Left ventricle myocardium inferior (tissue), 1 donor: ENCODE measurements at places on chromosomes 5 and 9.

DNA sequence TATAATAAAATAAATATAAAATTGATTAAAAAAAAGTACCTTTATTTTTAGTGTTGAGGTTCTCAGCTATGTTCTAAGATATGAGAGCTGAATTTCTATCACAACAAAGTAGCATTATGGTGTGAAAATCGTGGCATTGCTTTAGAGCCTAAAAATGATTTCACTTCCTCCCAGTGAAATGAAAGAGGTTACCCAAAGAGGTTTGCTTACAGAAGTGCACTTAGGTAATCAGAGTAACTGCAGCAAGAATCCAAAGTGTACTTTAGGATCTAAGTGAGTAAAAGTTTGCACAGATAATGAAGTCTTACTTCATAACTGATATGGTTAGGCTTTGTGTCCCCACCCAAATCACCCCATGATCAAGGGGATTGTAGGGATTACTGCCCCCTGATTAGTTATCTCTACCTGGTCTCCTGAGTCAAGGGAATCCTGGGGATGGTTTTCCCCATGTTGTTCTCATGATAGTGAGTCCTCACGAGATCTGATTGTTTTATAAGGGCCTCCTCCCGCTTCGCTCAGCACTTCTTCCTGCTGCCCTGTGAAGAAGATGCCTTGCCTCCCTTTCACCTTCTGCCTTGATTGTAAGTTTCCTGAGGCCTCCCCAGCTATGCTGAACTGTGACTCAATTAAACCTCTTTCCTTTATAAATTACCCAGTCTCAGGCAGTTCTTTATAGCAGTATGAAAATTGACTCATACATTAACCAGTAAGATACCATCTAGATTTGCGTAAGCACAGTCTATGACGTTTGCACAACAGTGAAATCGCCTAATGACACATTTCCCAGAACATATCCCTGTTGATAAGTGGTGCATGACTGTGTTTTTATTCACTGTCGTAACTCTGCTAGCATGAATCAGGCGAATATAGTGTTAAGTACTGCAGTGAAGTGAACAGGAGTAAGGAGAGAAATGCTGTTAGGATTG lies 40.3 kb upstream of the LRRC70 start:
- no peak for DNase-seq

GRCh38 chr5:3325972-3326840 lies 269.4 kb upstream of the IRX1 start:
- DNase-seq = no peak

DNA sequence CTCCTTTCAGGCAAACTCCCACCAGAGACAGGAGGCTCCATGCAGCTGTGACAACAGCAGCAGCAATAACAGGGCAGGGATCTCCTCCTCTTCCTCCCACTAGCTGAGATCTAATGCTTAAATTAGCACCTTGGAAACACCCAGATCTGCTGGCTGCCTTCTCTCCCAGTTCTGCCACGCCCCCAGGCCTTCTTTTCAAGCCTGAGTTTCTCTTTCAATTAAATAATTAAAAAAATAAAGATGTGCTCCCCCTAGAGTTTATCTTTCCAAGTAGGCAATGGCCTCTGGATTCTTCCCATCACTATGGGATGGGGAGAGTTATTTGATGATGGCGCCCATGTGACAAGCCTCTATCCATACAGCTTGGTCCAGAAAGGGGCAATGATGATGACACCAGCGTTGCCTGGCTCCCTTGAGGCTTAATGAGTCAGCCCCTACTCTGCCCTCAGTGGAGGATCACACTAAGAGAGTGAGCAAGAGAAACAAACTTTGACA lies 3.8 kb downstream of the FAM219A start:
- peak; percentile 33 for DNase-seq

- DNase-seq = no peak
These were observed 105.5 kb upstream of the CHD1 start for GRCh38 chr5:99034336-99034735.

DNA sequence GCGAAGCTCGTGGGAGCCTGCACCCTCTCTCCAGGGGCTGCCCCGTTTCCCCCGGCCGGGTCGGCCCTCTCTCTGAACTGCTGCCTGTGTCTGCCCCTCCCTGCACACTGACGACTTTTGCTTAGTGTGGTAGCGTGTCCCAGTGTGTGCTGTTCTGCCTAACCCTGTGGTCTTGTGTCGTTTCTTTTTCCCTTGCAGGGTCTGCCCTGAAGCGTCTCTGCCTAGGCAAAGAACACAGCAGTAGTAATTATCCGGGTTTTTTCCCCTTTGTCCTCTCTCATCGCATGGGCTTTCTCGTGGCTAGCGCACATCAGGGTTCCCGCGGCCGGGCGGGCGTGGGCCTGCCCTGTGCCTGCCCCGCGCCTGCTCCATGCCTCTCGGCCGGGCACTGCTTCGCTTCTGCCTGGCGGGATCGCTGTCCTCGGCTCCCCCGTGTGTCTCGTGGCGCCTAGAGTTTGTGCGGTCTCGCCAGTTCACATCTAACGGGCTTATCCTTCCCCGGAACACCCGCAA lies 122.7 kb downstream of the WNK2 start:
- DNase-seq = no peak

- DNase-seq = no peak
These were observed 83.7 kb downstream of the HOMER1 start for GRCh38 chr5:79430196-79430595.

- no peak for DNase-seq
These were observed 5.1 kb downstream of the LCP2 start for GRCh38 chr5:170292179-170293104.

- no peak for DNase-seq
These were observed 90.7 kb downstream of the DAPK1 start for GRCh38 chr9:87588339-87588738.

DNA sequence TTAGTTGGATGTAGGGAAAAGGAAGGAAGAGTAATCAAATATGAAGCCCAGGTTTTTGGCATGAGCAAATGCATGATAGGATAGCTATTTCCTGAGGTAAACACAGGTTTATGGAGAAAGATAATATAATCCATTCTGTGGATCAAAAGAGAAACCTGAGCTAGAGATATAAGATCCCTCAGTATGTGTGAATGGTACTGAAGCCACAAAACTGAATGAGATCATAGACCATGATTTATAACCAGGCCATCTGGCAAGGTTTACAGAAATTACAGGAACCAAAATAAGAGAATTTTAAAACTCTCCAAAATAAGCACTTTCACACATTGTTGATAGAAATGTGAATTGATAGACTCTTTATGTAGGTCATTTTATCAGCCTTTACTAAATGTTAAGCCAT lies 28.7 kb upstream of the ECM2 start:
- DNase-seq = no peak

DNA sequence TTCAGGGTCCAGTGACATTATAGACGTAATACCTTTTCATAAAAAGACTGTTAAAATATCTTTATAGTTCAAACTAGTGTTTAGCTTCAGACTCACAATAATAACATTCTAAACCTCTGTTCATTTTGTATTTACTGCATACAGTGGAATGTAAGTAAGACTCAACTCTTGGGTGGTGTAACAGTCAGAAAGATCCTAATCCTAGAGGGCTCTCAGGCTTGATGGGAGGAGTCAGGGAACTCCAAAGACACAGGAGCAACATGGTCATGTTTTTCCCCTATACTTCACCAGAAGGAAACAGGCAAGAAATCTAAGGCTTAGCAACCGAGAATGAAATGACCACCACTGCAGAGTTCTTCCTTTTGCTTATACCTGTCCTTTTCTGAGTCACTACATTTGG lies 82.6 kb downstream of the MRPS27 start:
- no peak for DNase-seq
